ENCODE measurements at places on chromosomes 6 and 20.

DNA sequence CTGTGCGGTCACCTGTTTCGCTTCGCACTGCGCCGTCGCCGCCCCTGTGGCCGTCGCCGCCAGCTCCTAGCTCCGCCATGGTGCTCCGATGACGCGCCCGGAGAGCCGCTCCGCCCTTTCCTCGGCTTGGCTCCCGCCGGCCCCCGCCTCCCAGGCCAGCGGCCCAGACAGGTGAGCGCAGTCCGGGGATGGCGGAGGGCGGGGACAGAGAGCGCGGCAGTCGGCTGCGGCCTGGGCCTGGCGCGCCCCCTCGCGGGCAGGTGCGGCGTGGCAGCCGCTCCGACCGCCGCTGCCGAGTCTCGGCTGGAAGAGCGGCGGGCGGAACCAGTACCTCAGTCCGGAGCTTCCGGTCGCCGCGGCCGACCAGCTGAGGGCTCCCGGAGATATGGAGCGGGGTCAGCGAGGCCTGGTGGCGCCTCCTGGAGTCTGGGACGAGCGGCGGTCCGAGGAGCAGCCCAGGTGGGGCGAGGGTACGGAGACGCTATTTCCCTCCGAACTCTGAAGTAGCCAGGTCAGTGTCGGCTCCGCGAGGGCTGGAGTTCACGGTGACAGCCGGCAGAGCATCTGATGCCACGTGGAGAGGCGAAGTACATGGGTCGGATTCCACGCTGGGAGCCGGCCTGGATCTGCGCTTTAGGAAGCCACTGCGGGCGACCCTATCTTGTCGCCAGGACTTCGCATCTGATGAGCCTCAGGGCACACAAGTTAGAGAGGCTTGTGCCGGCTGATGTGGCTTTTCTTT, at the start of gene MAP7:
Gene MAP7, minus strand, starts transcription at position 93 of the 742 bp plus-strand sequence. Its CDS starts 14 bp downstream, at position 79.
- peak; percentile 73 for DNase-seq

DNA sequence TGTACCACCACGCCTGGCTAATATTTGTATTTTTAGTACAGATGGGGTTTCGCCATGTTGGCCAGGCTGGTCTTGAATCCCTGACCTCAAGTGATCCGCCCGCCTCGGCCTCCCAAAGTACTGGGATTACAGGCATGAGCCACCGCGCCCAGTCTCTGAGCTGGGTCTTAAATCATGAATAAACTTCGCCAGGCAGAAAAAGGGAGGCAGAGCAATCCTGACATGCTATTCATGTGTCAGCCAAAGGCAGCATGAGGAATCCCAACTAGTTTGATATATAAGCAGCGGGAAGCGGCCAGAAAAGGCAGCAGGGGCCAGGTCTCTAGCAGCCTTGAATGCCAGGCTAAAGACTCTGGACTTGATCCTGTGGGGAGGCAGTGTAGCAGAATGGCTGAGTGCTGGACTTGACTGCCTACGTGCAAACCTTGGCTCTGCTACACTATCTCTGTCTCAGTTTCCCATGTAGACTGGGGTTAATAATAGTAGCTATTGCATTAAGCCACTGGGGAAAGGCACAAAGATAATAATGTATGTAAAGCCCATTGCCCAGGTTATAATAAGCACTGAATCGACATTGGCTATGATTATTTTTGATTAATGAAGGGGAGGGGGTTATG, 1.8 kb downstream of the PROCR start:
- no peak for DNase-seq

DNA sequence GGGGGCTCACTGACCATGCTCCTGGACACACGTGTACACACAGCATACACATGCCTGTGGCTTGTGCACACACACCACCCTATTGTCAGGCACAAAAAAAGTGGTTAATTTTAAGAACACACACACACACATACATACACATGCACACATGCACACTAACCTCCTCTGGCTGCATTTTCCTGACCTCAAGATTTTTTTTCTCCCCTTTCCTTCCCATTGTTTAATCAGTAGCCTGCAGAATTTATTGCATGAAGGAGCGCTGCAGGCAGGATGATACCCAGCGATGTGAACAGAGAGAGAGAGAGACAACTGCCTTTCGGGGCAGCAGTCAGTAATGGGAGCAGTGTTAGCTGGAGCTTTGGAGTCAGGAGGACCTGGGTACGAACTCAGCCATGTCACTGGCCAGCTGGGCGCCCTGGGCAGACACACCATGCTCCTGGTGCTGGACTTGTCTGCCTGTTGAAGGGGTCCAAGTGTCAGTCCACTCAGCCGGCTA, 990 bp upstream of the TRAF3IP2 start:
- peak; percentile 7 for DNase-seq

- DNase-seq = peak; percentile 70
These were observed 16.1 kb downstream of the BPIFB1 start for GRCh38 chr20:33299111-33299603.

GRCh38 chr20:843912-844311, 10.4 kb downstream of the FAM110A start:
- no peak for DNase-seq

All from CD4-positive, alpha-beta T cell treated with Interleukin-1 beta for 1 hour (primary cell).